Breast epithelium (tissue), 4 donors: ENCODE measurements at places on chromosomes 7 and 10.
A peak's percentile ranks its signal among the peaks of the same experiment; 100 is the strongest.

GRCh38 chr10:97512993-97513392, 14.3 kb downstream of the UBTD1 start:
- no peak for DNase-seq

DNA sequence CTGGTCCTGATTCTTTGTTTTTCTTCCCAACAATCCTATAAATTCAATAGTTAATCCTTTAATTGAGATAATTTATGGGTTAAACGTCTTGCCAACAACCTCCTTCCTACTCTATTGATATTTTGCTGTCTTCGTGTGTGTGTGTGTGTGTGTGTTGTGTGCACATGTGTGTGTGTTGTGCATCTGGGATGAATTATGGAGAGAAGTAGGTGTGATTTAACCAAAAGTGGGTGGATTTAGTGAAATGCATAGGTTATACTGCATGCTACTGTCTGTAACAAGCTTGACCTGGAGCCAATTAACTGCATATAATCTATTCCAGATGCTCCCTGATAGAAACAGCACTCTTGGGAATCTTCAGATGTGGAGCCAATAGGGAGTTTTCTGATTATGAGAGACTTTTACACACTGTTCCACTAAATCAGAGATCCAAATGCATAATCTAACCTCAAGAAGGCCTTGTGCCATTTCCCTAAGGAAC, 61.2 kb downstream of the SEMA3D start:
- DNase-seq: no peak

- no peak for DNase-seq
Observed at GRCh38 chr7:158257001-158257400, 330.6 kb downstream of the PTPRN2 start.

- peak; percentile 21 for DNase-seq
Observed at GRCh38 chr10:93701866-93702209, 554 bp downstream of the FRA10AC1 start.

GRCh38 chr7:95246831-95247370, 77.4 kb downstream of the PON1 start:
- no peak for DNase-seq

DNA sequence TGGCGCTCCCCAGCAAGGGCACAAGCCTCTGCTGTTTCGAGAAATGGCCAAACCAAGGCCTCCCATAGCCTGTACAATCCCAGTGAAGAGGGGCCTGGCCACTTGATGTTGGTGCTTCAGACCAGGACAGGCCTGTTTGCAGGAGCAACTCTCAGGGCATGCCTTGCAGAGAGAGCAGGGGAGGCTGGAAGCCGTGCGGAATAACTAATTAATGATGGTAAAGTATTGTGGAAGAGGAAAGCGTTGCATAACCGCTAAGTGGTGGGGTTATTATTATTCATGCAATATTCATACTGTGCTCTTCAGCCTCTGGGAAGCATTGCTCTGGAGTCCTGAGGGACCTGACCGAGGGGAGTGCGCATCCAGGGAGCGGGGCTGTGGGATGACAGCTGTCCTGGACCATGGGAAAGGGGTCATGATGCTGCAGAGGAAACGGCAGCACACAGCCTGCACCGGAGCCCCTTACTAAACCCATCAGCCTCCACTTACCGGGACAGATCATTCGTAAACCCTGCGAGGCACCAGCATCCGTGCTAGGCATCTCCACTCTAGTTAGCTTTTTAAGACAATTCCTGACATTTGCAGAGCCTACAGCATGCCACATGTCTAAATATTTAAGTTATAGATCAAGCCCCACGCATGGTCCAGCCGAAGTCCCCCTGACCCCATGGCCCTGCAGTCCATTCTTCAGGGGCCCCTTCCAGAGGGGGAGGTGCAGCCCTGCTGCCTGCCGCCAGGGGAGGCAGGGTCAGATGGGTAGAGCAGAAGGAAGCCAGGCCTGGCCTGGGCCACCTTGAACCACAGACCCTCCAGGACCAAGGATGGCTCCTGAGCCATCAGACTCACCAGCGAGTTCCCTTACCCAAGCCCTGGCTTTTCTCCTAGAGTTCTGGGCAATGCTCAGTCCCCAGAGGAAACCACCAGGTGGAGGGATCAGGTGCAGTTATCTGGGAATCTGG, 11.6 kb downstream of the TMEM273 start:
- no peak for DNase-seq

DNA sequence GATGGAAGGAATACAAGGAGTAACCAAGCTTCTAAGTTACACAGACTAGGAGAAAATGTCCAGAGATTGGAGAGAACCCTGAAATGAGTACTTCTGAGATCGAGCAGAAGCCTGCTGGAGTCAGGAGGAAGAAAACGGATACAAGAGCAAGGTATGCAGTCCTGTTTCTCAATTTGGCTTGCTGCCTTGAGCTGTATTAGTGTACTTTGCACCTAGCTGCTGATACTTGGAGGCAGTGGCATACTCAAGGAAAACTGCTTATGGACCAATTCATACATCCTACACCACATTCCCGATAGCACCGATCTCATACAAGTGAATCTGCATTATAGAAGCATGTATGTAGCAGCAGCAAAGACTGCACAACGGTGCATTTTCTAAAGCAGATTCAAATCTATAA, 14.4 kb downstream of the PIP4K2A start:
- no peak for DNase-seq

DNA sequence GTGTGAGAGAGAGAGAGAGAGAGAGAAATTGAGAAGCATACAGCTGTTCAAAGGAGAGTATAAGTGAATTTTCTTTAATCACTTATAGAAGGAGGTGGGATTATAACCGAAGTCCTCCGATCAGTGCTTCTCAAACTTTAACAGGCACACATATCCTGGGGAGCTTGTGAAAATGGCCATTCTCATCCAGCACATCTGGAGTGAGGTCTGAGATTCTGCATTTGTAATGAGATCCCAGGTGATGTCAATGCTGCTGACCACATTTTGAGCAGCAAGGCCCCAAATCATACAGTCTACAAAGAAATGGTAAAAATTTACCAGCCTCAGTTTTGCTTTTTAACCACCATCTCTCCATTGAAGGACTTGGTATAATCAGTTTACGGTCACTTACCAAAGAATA, 219.0 kb downstream of the PTEN start:
- no peak for DNase-seq

DNA sequence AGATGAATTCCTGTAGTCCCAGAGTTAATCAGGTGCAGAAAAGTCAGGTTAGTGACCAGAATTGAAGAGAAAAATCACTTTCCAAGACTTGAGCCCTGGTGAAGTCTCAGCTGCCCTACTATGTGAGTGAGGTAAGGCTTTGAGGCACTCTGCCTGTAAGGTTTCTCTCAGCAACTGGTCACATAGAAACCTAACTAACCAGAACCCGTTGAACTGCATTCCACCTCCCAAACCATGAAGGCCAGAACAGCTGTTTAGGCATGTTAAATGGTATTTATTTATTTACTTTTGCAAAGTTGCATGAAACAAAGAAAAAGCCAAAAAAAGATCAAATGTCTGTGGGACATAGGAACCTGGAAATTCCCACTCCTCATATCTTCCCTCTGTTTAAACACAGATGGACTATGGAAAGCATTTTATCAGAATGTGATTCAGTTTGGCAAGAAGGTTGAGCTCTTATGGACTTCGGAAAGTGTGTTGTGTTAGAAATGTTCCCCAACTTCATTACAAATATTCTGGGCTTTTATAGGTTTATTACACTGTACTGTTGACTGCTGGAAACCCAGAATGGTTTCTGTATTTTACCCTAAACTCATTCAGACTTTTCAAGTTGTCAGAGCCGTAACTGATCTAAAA, 12.8 kb upstream of the GPR85 start:
- no peak for DNase-seq

DNA sequence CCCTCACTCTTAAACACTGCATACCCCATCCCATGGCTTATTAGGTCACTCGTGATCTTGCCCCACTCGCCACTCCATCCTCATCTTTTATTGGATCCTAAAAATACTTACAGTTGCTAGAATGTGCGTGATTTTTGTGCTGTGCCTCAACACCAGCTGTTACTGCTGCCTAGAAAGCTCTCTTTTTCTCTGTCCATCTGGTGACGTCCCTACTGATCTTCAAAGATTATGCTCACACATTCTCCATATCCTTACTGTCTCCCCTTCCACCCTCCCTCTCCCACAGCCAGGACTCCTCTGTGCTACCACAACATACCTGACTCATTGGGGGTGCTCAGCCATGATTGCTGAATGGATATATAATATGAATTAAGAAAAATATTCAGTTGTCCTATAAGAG, 42.0 kb downstream of the CDK6 start:
- DNase-seq: no peak

GRCh38 chr7:37198041-37198905, 250.4 kb downstream of the ELMO1 start:
- DNase-seq: no peak

DNA sequence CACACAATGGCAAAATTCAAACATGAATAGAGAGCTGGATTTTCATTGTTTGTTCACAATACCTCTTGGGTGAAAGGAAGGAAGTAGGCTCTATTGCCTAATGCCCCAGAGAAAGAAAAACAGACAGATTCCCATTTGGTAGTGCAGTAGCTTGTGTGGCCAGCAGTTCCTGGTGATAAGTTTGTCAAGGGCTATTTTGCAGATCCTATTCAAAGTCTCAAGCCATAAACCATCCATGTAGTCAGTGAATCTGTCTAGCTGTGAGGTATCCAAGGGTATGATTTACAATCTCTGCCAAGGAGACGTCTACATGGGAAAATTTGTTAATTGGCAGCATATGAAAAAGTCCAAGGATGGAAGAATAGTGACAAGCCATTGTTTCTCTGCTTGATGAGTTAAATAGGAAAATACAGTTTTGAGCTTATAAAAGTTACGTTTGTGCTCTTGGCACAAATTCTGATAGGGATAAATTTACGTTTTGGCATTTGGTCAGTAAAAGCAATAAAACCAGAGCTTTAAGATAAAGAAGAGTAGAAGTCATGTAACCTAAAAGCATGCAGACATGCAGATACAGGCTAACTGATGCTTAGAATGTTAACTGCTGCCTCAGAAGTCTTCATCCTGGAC, 269.1 kb downstream of the GATA3 start:
- no peak for DNase-seq

DNA sequence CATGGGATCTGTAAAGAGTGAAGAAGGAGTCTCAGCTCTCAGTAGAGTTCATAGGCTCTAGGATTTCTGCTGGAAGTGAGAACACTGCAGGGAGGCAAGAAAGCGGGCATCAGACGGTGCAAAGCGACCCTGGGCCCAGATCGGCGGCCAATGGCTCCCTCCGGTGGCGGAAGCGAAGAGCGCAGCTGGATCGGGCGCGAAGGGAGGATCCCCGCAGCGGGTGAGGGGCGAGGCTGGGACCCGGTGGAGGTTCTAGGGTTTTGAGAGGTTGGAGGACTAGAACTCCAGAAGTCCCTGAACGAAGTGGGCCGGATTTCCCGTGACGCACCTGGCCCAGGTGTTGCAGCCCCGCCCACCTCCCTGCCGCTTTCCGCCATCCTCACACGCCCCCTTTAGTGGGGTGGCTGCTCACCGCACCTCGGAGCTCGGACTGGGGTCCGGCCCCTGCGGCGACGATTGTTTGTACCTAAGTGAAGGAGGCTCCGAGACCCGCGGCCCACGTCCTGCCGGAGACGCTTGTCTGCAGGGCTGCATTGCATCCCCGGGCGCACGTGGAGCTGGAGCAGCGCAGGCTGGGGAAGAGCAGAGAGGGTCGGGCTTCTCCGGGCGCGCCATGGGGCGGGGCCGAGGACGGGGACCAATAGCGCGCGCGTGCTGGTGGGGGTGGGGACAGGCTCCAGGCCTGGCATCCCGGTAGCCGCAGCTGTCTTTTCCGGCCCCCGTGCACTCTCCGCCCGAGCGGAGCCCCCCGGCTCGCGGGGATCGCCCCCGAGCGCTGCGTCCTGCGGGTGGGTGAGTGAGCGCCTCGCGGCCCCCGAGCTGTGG, at the start of gene SLC12A9:
Gene SLC12A9, plus strand, starts transcription at position 666 of the 825 bp plus-strand sequence. CDS start 1,485 bp downstream, outside the sequence.
- peak; percentile 87 for DNase-seq

DNA sequence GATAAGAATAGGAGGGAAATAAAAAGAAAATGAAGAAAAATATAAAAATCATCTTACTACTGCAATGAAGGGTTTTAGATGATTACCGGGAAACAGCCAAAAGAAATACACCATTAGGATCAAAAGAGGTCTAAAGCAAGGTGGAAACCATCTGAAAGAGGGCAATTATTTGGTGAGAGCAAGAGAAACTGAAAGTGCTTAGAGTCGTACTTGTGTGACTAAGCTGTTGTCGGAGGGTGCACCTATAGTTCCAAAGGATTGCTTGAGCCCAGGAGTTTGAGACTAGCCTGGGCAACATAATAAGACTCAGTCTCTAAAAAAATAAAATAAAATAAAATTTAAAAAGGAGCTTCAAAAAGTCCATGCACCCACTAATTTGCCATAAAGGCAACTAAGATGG, 169.5 kb downstream of the DKK1 start:
- no peak for DNase-seq

GRCh38 chr10:120262857-120263547, 194.0 kb upstream of the PLPP4 start:
- no peak for DNase-seq

DNA sequence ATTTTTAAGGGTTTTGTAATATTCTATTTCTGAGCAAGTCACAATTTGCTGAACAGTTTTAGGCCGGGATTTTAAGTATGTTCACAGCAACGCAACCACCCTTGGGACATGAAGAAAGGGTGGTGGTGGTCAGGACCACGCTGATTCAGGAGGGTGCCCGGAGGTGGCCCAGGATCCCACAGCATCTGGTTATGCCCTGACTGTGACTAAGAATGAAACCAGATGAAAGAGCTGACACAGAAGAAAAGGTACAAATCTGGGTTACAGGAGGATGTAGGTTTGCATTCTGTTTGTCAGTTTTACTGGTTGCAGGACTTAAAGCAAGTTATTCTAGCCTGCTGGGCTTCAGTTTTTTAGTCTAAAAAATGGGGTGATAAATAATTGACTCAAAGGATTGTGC, 279.7 kb downstream of the CCSER2 start:
- DNase-seq: no peak

DNA sequence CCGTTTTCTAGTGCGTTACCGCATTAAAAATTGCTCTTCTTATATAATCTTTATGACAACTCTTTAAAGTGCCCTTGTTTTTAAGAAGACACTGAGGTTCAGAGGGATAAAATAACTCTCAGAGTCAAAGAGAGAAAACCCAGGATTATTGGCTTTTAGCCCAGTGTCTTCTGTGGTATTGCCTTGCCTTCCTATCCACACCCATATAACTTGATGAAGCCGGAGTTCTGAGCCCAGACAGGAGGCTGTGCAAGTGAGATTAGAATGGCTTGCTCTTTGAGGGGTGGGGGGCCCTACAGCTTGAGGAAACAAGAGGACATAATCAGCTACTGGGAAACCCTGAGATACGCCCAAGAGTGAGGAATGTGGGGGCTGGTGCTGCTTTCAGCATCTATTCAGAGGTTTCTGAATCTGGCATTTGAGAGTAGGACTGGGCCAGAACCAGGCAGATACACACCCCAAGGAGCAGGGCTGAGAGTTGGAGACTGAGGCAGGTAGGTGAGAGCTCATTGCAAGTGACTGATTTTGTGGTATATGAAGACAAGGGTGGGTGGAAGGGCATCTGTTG, 2.3 kb downstream of the PRXL2A start:
- DNase-seq: no peak

GRCh38 chr10:119270762-119271366, 63.5 kb downstream of the GRK5 start:
- DNase-seq: no peak
